ENCODE measurements at places on chromosomes 12 and 14.

DNA sequence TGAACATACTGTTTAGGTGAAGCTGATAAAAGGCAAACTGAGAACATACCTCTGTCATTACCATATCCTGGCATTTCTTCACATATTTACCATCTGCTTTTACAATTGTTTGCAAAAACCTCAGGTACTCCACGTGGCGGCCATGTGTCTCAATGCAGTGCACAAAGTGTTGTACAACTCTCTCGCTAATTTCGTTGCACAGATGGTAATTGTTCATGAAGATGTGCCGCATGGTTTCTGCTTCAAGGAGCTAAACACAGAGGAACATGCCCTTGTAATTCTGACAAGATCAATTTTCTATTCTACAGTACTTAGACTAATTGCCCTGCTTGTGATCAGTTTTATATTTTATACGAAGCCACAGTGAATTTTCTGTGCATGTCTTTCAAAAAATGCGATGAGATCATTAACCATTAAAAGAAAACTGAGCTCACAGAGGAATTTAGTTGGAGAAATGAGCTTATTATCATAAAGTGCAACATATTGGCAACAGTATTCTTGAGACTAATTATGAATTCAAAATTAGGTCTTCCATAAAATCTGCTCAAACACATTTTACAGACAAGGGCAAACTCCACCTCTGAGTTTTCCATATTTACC lies 233.8 kb downstream of the ITPR2 start:
- DNase-seq = no peak

- no peak for DNase-seq
Measured at GRCh38 chr12:65022421-65022820, 98.7 kb downstream of the WIF1 start.

- no peak for DNase-seq
Measured at GRCh38 chr14:99540196-99541032, 59.2 kb downstream of the CCNK start.

- DNase-seq = no peak
Measured at GRCh38 chr14:31326111-31326510, 94.2 kb downstream of the HEATR5A start.

- no peak for DNase-seq
Measured at GRCh38 chr14:66511849-66512248, 3.9 kb downstream of the GPHN start.
